ENCODE measurements at places on chromosomes 2 and 18. TPM values are rescaled to one million over a fixed set of nuclear protein-coding genes. Genes with fewer than 3 reads are reported as not detected.

CENPA gene
- total RNA-seq, result 45.6 TPM

ATP6V1C2 gene
- total RNA-seq, result not detected

ABHD1 gene
- total RNA-seq, result 0.18 TPM

GRCh38 chr2:135890835-135891234, 14.6 kb upstream of the MCM6 start:
- H3K27me3 ChIP-seq, result no peaks in the 10 kb centered on the region
- no peak overlapping the region for H3K27ac ChIP-seq
- H3K4me3 ChIP-seq, result no peak overlapping the region
- no peak for DNase-seq
- H3K4me1 ChIP-seq, result peaks cover 7% of the 10 kb centered on the region
- no peaks in the 10 kb centered on the region for H3K36me3 ChIP-seq

DNA sequence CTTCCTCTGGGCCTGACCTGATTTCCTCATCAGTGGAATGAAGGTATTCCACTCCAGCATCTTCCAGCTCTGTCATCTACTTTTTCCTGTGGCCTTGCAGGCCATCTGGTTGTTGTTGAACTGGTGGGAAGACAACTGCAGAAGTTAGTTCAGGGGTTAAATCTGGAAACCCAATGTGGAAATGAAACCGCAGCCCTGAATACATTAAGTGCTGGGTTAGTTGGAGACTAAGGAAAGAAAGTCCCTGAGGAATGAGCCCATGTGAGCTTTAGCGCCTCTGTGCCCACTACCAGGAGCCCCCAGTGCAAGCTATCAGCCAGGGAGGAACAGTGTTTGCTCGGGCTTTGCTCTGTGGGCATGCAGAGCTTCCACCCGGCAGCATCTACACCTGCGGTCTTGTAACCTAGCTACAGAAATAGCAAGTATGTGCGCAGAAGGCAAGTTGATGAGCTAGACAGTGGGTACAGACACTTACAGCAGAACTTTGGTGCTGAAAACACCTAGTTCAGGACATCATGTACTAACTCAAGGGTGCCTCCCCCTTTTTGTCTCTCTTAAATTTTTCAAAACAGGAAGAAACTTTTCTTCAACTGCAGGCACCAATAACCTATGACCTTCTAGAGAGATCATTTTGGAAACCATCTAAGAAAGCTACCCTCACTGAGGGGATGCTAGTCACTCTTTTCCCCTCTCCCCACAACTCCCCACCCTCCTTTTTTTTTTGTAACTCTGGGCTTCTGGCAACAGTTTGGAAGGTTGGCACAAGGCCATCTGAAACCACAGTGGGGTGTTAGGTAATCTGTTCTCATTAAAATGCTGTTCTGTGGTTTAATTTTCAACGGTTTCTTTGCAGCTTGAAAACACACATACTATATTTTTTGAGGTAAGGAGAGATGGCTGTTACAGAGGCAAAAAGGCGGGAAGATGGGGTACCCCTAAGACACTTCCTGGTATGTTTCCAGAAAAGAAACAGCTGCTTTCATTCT, 18.3 kb upstream of the CXCR4 start:
- DNase-seq, result no peak
- H3K27ac ChIP-seq, result no peak overlapping the region
- H3K36me3 ChIP-seq, result no peaks in the 10 kb centered on the region
- no peaks in the 10 kb centered on the region for H3K4me1 ChIP-seq
- peaks cover 8% of the 10 kb centered on the region for H3K27me3 ChIP-seq

- H3K27me3 ChIP-seq, result peaks cover 18% of the 10 kb centered on the region
- H3K36me3 ChIP-seq, result no peaks in the 10 kb centered on the region
- no peaks in the 10 kb centered on the region for H3K4me1 ChIP-seq
- DNase-seq, result no peak
Observed at GRCh38 chr2:88139804-88140203, 11.9 kb upstream of the FABP1 start.

DNA sequence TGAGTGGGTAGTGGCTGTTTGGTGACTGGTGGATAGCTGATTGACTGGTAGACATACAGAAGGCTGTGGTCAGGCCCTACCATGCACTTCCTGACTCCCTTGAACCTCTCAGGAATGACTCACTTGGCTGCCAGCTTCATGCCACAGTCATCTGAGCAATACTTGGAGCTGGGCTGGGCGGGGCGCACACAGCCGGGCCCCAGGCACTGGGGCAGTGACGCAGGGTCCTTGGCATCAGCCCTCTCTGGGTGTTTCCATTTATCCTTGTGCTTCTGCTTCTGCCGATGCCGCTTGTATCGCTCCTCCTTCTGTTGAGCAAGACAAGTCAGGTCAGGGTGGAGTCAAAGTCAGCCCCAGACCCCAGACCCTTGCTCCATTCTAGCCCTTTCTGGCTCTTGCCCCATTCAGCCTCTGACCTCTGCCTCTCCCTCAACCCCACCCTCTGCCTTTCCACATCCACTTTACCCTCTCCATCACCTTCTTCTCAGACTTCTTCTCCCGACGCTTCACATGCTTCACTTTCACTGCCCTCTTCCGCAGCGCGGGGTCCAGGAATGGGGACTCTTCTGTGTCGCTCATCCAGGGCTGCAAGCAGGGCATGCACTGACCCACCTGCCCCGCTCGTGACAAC, 3.0 kb upstream of the MBD1 start:
- peaks cover 45% of the 10 kb centered on the region for H3K4me1 ChIP-seq
- H3K36me3 ChIP-seq, result peaks cover 54% of the 10 kb centered on the region
- H3K27me3 ChIP-seq, result no peaks in the 10 kb centered on the region
- no peak overlapping the region for H3K4me3 ChIP-seq
- no peak for DNase-seq

- no peak overlapping the region for H3K27ac ChIP-seq
- DNase-seq, result no peak
Observed at GRCh38 chr18:4292696-4293095, 162.4 kb downstream of the DLGAP1 start.

DNA sequence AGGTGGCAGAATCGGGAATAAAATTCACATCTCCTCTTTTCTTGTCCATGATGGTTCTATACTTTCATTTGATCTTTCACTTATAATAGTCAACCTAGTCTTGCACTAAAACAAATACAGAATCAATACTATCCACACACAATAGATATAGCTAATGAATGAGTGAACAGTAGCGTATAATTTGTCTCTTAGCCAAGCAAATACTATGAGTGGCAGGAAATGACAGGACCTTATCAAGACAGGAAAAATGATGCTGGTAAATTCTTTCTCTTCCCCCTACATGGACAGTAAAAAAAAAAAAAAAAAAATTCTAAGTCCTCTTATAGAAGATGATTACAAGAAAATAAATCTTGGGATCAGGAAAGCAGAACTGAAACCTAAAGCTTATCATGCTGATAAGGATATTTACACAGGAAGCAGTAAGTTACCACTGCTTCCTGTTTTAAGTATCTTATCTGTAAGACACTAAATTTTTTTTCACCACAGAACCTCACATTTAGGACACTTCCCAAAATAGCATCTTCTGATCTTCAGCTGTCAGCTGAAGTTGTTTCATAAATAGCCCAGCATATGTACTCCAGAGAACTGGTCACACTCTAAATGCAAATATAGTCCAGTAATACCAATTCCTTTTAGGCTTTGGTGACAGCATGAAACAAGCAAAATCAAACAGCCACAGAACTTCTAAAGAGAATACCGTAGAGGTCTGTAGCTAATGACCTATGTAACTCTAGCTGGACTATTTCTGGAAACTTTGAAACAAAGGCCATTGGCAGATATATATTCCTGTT, 27.0 kb downstream of the IRS1 start:
- no peaks in the 10 kb centered on the region for H3K4me1 ChIP-seq
- no peak for DNase-seq
- H3K36me3 ChIP-seq, result no peaks in the 10 kb centered on the region

DNA sequence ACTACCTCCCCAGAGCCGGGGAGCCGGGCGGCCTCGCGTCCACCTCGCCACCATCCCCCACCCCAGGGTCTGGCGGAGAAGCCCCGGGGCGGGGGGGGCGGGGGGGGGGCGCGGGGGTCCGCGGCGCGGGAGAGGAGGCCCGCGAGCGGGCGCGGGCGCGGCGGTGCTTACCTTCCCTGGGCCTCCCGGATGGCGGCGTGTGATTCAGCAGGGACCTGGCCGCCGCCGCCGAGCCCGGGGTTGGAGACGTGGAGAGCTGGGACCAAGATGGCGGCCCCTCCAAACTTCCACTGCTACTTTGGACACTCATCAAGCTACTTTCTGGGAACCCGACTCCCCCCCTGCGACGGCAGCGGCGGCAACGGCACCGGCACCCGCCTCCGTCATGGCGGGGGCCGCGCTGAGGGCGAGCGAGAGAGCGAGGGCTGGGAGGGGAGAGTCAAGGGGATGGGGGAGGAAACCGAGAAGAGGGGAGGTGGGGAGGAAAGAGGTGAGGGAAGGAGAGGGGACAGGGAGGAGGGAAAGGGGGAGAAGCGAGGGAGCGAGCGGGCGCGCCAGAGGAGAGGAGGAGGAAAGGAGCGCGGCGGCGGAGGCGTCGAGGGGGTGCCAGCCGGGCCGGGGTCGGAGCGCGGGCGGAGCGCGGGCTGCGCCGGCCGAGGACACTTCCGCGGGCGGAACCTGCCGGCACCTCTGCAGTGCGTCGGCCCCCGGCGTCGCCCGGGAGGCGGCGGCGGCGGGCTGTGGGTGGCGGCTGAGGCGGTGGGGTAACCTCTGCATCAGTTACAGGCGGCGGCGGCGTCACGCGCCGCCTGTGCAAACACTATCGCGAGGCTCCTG, at the start of gene TLK1:
Gene TLK1, minus strand, starts transcription at position 775 of the 837 bp plus-strand sequence. Its CDS starts 465 bp downstream, at position 310.
- peaks cover 10% of the 10 kb centered on the region for H3K4me1 ChIP-seq
- no peaks in the 10 kb centered on the region for H3K27me3 ChIP-seq
- H3K4me3 ChIP-seq, result peak within 1 kb of the TSS; percentile 81
- H3K27ac ChIP-seq, result peak within 1 kb of the TSS; percentile 92
- no peaks in the 10 kb centered on the region for H3K36me3 ChIP-seq

DNA sequence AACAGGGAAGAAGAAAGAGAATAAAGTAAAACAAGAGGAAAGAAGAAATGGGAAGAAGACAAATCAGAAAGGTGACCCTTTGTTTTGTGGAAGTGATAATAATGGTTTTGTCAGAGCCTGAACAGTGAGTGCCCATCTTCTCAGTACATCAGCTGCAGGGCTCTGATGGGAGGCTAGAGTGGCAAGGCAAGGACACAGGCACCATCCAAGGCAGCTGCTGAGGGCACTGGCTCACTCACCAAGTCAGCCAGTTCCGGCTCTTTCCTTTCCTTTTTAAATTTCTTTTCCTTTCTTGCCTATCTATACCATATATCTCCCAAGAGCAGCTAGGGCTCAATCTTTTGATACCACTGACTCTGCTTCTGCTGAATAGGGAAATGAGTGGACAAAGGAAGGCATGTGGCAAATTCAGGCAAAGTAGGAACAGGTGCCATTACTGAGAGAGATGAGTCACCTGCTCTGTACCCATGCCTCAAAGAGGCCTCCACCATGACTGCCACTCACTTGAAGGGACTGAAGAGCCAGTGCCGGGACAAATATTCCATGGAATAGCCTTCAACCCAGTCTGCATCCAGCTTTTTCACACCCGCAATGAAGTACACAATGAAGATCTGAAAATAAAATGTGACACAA, 6.2 kb downstream of the GGCX start:
- no peak overlapping the region for H3K27ac ChIP-seq
- no peak for DNase-seq
- H3K4me1 ChIP-seq, result peaks cover 12% of the 10 kb centered on the region
- H3K27me3 ChIP-seq, result no peaks in the 10 kb centered on the region
- H3K4me3 ChIP-seq, result no peak overlapping the region
- H3K36me3 ChIP-seq, result peaks cover 84% of the 10 kb centered on the region

GRCh38 chr2:98009887-98010760, 14.4 kb upstream of the TMEM131 start:
- H3K4me1 ChIP-seq, result no peaks in the 10 kb centered on the region
- no peak for DNase-seq
- no peak overlapping the region for H3K4me3 ChIP-seq
- H3K36me3 ChIP-seq, result no peaks in the 10 kb centered on the region

DNA sequence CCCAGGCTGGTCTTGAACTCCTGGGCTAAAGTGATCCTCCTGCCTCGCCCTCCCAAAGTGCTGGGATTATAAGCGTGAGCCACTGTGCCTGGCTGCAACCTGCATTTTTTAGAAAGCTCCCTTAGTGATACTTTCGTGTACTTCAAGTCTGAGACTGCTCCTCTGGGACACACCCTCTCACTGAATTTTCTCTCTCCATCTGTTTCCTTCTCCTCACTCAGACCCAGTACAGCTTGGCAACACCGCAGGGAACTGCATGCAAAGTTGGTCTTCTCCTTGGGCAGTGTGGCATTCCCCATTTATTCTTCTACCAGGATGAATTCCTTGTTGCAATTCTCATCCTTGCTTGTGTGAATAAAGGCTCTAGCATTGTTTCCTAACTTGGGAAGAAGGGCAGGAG, 175.9 kb downstream of the LPIN1 start:
- DNase-seq, result no peak
- no peaks in the 10 kb centered on the region for H3K36me3 ChIP-seq
- no peak overlapping the region for H3K4me3 ChIP-seq

GRCh38 chr2:30287190-30287840, 56.0 kb downstream of the LBH start:
- DNase-seq, result no peak
- H3K4me1 ChIP-seq, result peaks cover 15% of the 10 kb centered on the region
- no peaks in the 10 kb centered on the region for H3K27me3 ChIP-seq
- no peak overlapping the region for H3K4me3 ChIP-seq

- no peak overlapping the region for H3K4me3 ChIP-seq
- no peaks in the 10 kb centered on the region for H3K4me1 ChIP-seq
- no peaks in the 10 kb centered on the region for H3K27me3 ChIP-seq
- no peak overlapping the region for H3K27ac ChIP-seq
Observed at GRCh38 chr2:33204945-33205344, 258.2 kb downstream of the LTBP1 start.
